ENCODE measurements at places on chromosomes 6 and 20. TPM values are rescaled to one million over a fixed set of nuclear protein-coding genes. Genes with fewer than 3 reads are reported as not detected.
A peak's percentile ranks its signal among the peaks of the same experiment; 100 is the strongest.

DNA sequence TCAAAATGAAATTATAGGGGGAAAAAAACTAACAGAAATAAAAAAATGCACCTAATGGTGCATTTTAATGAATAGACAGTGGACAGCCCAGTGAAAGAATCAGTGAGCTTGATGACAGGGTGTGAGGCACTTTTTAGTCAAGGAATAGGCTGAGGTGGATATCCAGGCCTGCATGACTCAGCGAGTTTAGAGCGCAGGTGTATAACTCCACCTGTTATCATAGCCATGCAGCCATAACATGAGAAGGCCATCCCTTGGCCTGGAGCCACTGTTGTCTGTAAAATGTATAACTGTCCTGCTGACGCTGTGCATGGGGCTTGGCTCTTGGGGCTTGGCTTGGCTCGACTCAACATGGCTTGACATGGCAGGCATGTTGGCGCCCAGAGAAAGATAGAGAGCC lies 331.5 kb upstream of the NOX3 start:
- H3K4me1 ChIP-seq: no peaks in the 10 kb centered on the region
- H3K27ac ChIP-seq: no peak overlapping the region
- no peak overlapping the region for H3K4me3 ChIP-seq
- peak; percentile 18 for DNase-seq
- no peaks in the 10 kb centered on the region for H3K27me3 ChIP-seq

DNA sequence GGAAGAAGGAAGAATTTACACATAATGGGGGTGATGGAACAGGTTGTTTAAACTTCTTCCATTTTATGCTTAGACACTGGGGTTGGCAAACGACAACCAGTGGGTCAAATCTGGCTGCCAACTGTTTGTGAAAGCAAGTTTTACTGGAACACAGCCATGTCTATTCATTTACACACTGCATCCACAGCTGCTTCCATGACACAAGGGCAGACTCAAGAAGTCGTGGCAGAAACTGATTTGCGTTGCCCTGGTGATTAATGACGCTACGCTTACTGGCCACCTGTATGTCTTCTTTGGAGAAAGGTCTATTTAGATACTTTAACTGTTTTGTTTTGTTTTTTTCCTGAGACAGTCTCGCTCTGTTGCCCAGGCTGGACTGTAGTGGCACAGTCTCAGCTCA lies 19.0 kb downstream of the CTCFL start:
- H3K27me3 ChIP-seq: no peaks in the 10 kb centered on the region
- H3K4me1 ChIP-seq: no peaks in the 10 kb centered on the region
- H3K27ac ChIP-seq: no peak overlapping the region
- no peaks in the 10 kb centered on the region for H3K36me3 ChIP-seq
- H3K4me3 ChIP-seq: no peak overlapping the region

GRCh38 chr6:12472601-12473038 lies 182.5 kb downstream of the EDN1 start:
- H3K4me1 ChIP-seq: no peaks in the 10 kb centered on the region
- no peak overlapping the region for H3K27ac ChIP-seq
- no peak overlapping the region for H3K4me3 ChIP-seq
- no peak for DNase-seq
- H3K27me3 ChIP-seq: no peaks in the 10 kb centered on the region

GRCh38 chr20:12177657-12178293 lies 260.1 kb downstream of the BTBD3 start:
- H3K27ac ChIP-seq: no peak overlapping the region
- H3K36me3 ChIP-seq: no peaks in the 10 kb centered on the region
- no peak for DNase-seq
- H3K4me1 ChIP-seq: no peaks in the 10 kb centered on the region
- no peak overlapping the region for H3K4me3 ChIP-seq
- no peaks in the 10 kb centered on the region for H3K27me3 ChIP-seq

GRCh38 chr6:50147371-50147770 lies 97.6 kb upstream of the DEFB112 start:
- H3K4me3 ChIP-seq: no peak overlapping the region
- H3K4me1 ChIP-seq: no peaks in the 10 kb centered on the region
- no peak overlapping the region for H3K27ac ChIP-seq
- no peak for DNase-seq
- H3K27me3 ChIP-seq: no peaks in the 10 kb centered on the region

DNA sequence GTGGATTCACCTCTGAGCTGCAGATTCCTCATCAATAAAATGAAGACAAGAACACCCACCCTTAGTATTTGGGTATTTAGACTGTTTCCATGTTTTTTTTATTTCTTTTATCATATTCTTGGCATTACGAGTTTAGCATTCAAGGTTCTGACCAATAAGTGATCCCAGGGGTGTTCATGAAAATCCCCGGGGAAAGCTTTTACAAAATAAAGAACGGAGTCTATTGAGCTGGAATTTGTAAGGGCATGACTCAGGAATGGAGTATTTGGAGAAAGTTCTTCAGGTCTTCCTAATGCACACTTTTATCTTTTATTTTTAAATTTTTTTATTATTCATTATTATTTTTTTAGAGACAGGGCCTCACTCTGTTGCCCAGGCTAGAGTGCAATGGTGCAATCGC lies 19.4 kb upstream of the TOX2 start:
- no peak overlapping the region for H3K4me3 ChIP-seq
- DNase-seq: no peak
- H3K27me3 ChIP-seq: no peaks in the 10 kb centered on the region
- no peaks in the 10 kb centered on the region for H3K36me3 ChIP-seq
- H3K4me1 ChIP-seq: peaks cover 40% of the 10 kb centered on the region
- H3K27ac ChIP-seq: no peak overlapping the region

DNA sequence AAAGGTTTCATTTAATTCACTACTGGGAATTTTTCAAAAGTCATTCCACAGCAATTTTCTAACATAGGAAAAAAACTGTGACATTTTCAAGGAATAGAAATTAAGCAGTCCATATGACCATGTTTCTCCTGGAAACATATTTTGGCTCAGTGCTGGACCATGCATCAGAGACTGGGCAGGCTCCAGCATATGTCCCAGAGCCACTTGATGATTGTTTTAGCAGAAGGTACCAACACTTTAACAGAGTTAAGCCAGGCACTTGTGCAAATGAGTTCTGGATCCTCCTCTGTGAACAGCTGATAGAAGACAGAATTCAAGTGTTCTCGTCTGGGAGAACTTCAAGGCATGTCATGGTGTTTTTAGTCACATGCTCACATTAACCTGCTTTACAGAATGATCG lies 516.3 kb downstream of the COL12A1 start:
- no peaks in the 10 kb centered on the region for H3K36me3 ChIP-seq
- no peaks in the 10 kb centered on the region for H3K27me3 ChIP-seq

DNA sequence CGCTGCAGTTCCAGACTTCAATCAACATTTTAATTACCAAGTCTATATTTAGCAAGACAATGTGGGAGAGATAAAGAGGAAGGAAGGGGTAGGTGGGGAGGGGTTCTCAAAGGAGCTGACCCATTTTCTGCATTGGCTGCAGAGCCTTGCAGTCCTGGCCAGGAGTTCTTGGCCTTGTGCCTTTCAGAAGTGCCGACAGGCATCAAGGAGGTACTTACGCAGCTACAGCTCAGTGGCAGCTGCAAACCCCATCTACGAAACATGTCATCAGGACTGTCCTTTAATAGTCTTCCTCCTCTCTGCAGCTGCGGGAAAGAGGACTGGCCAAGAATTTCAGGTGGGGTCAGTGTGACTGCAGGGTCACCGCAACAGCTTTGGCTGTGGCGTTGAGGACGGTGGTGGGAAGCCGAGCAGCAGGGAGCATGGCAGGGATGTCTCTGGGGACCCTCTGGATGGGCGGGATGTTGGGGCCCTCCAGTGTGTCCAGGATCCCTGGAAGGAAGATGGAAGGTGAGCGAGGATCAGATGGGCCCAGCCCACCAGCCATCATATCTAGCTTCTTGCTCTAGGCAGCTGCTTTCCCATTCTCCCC lies 1.8 kb upstream of the LRRC73 start:
- peak overlapping the region; percentile 3 for H3K4me3 ChIP-seq
- H3K4me1 ChIP-seq: peaks cover 18% of the 10 kb centered on the region
- peaks cover 26% of the 10 kb centered on the region for H3K27me3 ChIP-seq

DNA sequence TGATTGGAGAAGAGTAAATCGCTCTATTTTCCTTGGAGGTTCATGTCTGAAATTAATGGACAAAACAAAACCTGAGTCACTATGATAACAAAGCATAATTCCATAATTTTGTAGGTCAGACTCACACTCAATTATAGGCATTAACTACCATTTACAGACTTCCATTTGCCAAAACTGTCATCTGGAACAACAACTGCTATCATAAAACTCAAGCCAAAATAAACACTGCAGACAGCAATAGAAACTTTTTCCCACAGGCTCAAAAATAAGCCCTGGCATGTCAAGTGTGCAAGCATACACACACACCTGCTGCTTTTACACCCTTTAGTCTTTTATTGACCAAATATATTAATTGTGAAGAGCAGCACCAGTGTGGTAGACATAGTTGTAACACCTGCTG lies 7.1 kb downstream of the MRPS10 start:
- no peak for DNase-seq
- H3K27me3 ChIP-seq: no peaks in the 10 kb centered on the region
- no peaks in the 10 kb centered on the region for H3K4me1 ChIP-seq
- no peak overlapping the region for H3K27ac ChIP-seq

GRCh38 chr20:46939031-46939965 lies 44.7 kb downstream of the EYA2 start:
- H3K4me1 ChIP-seq: no peaks in the 10 kb centered on the region
- no peaks in the 10 kb centered on the region for H3K36me3 ChIP-seq
- no peaks in the 10 kb centered on the region for H3K27me3 ChIP-seq

DNA sequence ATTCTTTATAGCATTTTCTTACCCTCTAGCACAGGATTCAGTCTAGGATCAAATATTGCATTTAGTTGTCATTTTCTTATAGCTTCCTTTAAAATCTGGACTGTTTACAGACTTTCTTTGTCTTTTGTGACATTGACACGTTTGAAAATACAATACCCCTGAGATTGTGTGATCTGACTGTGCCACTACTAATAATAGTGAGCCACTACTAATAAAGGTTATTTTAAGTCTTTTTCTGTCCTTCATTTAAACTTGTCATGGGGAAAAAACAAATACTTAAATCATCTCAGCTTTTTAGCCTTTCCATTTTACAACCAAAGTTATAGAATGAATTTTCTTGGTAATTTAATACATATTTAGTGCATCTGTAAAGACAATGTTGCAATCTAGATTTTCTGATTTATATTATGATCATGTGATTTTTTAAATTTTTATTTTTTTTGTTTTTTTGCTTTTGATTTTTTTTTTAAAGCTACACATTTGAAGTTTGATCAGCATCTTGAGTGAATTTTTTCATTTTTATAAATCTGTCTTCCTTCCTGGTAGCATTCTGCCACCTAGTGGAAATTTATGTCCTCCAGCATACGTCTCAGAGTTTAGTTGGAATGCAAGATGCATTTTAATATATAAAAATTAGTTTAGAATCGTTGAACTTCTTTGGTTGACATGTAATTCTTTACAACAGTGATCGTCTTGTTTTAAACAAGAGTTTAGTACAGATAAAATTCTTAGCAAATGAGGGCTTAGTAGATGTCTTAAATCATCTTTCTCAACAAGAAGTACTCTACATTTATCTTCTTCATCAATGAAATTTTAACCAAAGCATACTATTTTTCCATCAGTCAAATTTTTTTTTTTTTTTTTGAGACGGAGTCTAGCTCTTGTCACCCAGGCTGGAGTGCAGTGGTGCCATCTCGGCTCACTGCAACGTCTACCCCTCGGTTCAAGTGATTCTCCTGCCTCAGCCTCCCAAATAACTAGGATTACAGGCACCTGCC lies 119.4 kb downstream of the NCOA3 start:
- H3K27ac ChIP-seq: no peak overlapping the region
- H3K4me1 ChIP-seq: peaks cover 3% of the 10 kb centered on the region
- DNase-seq: peak; percentile 75
- no peaks in the 10 kb centered on the region for H3K36me3 ChIP-seq

- H3K36me3 ChIP-seq: no peaks in the 10 kb centered on the region
- no peak for DNase-seq
- H3K4me1 ChIP-seq: peaks cover 7% of the 10 kb centered on the region
- H3K27me3 ChIP-seq: no peaks in the 10 kb centered on the region
- no peak overlapping the region for H3K4me3 ChIP-seq
Observed at GRCh38 chr20:38631155-38632022, 29.8 kb downstream of the ARHGAP40 start.

- no peak overlapping the region for H3K27ac ChIP-seq
- 0 out of 2 replicates have a peak, but pooled peaks cover 4% of the 10 kb centered on the region for H3K27me3 ChIP-seq
- H3K36me3 ChIP-seq: no peaks in the 10 kb centered on the region
- H3K4me3 ChIP-seq: no peak overlapping the region
- no peaks in the 10 kb centered on the region for H3K4me1 ChIP-seq
- no peak for DNase-seq
Observed at GRCh38 chr20:59668926-59669850, 64.8 kb downstream of the PHACTR3 start.

- peaks cover 21% of the 10 kb centered on the region for H3K4me1 ChIP-seq
- no peak overlapping the region for H3K4me3 ChIP-seq
- no peak for DNase-seq
- H3K27ac ChIP-seq: no peak overlapping the region
- H3K36me3 ChIP-seq: no peaks in the 10 kb centered on the region
Observed at GRCh38 chr6:3379482-3380060, 77.3 kb downstream of the SLC22A23 start.

DNA sequence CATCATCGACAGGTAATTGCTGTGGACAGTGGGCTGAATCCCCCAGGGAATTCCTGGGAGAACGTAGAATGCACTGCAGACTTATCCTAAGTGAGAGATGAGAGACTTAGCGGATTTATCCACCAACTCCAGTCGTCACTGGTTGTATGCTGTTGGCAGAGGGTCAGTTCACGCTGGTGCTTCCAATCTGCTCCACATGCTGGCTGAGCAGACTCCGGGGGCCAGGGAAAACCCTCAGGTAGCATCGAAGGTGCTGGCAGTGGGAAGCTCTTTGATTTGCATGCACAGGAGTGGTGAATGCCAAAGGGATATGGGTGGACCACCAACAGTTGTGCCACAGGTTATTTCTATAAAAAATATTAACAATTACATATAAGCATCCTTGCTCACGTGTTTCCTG lies 20.2 kb downstream of the TTLL9 start:
- H3K4me1 ChIP-seq: peaks cover under 1% of the 10 kb centered on the region
- H3K4me3 ChIP-seq: no peak overlapping the region
- no peak overlapping the region for H3K27ac ChIP-seq
- DNase-seq: no peak
- H3K27me3 ChIP-seq: no peaks in the 10 kb centered on the region

GRCh38 chr6:158411998-158412397 lies 99.7 kb downstream of the TULP4 start:
- H3K27me3 ChIP-seq: no peaks in the 10 kb centered on the region
- H3K36me3 ChIP-seq: no peaks in the 10 kb centered on the region
- no peak overlapping the region for H3K27ac ChIP-seq
- DNase-seq: no peak

BANF2 gene
- not detected for total RNA-seq

FOXA2 gene
- not detected for total RNA-seq

ZSCAN12 gene
- total RNA-seq: 7.3 TPM

TBC1D20 gene
- total RNA-seq: 15.2 TPM

HLA-DRB1 gene
- total RNA-seq: 0.38 TPM

TSHZ2 gene
- 0.49 TPM for total RNA-seq

DSP gene
- 43.7 TPM for total RNA-seq

RHAG gene
- total RNA-seq: not detected

EPPIN gene
- total RNA-seq: not detected

TGM6 gene
- total RNA-seq: not detected

SPTLC3 gene
- not detected for total RNA-seq
